LHCN-M2 (cell line): ENCODE measurements at places on chromosomes 2 and 18.

- DNase-seq = no peak
These were observed 5.9 kb upstream of the CNNM3 start for GRCh38 chr2:96809951-96810782.

DNA sequence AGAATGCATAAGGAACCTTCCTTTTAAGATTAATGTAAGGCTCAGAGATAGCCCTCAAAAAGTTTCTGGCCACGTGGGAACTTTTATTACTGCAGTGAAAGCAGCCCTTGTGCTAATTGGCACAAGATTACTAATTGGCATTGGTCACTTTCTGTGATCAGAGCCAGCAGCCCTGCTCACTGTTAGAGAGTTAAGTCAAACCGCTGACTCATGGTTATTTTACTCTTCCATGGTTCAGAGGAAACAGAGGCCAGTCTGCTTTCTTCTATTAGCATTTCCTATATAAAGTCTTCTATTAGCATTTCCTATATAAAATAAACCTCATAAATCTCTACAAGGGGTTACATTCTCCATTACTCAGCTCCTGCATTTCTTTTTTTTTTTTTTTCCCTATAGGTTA, 1.5 kb upstream of the SLC35G4 start:
- DNase-seq = no peak

GRCh38 chr2:205806143-205806905, 124.0 kb downstream of the NRP2 start:
- no peak for DNase-seq

DNA sequence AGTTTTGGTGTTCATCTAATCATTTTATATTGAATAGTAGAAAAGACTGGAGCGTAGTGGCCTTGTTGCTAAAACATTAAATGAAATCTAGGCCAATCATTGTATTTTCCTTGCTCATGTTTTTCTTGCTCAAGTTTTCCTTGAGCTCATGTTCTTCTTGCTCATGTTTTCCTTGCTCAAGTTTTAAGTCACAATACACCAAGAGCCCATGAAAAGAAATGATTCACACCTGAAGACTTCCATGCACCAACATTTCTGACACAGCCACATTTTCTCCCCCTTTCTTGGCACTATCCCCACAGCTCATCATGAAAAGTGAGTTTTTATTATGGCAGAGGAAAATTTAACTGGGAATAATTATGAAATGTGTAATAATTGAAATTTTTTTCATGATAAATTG, 92.0 kb downstream of the LRP1B start:
- no peak for DNase-seq

DNA sequence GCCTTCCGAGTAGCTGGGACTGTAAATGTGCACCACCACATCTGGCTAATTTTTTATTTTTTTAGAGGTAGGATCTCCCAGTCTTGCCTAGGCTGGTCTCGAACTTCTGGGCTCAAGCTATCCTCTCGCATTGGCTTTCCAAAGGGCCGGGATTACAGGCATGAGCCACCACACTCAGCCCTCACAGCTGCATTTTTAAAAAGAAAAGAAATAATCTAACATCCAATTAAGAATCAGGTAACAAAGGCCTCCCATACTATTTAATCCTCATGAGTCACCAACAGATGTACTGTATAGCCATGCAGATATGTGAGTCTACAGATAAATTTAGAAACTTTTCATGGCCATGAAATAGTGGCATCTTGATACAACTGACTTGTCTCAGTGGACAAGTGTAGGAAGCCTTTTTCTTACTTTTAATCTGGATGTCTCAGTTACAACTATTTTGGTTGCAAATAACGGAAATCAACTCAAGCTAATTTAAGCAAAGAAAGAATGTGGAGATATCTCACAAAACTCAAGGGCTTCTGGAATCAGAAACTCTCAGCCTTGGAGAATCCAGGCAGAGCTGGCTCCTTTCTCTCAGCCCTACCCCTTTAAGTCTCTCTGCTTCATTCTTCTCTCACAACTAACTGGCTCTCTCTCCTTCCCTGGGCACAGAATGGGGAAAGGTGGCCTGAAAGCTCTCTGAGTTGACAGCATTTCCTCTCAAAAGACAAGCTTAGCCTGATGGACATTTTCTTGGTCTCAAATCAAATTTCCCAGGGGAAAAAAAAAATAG, 12.8 kb upstream of the PPM1B start:
- peak; percentile 76 for DNase-seq

DNA sequence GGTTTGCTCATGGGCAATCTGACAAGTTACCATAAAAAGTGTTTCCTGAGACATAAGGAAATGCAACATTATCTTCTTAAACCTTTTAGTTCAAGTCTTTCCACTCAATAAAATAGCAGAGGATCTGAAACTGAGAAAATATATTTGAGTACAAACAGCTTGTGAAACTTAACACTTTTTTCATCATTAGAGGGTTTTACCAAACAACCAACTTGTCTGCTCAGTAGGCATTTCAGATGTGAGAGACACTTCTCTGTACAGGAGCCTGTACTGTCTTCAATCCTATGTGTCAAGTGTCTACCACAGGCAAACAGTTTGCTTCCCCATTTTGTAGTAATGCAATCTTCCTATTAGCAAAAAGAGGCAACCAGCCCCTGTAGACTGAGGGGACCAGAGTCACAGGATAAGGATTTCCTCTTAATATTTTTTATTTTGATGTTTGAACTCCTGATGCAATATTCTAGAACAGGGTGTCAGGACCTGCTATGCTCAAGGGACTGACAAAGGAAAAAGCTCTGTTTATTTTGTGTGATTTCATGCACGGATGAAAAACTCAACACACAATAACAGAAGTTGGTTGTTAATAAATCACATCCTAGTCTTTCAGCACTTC, 159.1 kb upstream of the LHCGR start:
- no peak for DNase-seq

GRCh38 chr2:96737831-96738230, 2.0 kb downstream of the LMAN2L start:
- DNase-seq = no peak

GRCh38 chr2:133139847-133140533, 428.3 kb downstream of the NCKAP5 start:
- no peak for DNase-seq

DNA sequence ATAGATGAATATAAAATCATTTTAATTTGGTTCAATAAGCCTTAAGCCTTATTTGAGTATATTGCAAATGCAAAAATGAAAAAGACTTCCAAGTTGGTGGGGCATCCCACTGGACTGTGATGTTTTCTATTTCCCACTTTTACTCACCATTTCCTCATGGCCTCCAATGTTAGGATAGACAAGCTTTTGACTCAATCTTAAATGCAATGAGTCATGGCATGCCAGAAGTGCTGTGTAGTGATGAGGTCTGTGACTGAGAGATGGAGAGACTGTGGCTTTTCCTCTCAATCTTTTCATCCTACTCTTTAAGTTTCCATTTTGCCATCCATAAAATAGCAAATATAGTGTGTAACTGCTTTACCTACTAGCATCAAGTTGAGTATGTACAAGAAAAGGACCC, 1401.2 kb upstream of the CELF4 start:
- DNase-seq = no peak
